ENCODE measurements at places on chromosomes 2 and 18.

GRCh38 chr18:2906704-2907549 lies 60.1 kb downstream of the EMILIN2 start:
- peak; percentile 21 for DNase-seq

- no peak for DNase-seq
Observed at GRCh38 chr18:9333441-9334328, 888 bp upstream of the TWSG1 start.

GRCh38 chr18:74286106-74286855 lies 5.5 kb downstream of the CYB5A start:
- DNase-seq, result no peak

DNA sequence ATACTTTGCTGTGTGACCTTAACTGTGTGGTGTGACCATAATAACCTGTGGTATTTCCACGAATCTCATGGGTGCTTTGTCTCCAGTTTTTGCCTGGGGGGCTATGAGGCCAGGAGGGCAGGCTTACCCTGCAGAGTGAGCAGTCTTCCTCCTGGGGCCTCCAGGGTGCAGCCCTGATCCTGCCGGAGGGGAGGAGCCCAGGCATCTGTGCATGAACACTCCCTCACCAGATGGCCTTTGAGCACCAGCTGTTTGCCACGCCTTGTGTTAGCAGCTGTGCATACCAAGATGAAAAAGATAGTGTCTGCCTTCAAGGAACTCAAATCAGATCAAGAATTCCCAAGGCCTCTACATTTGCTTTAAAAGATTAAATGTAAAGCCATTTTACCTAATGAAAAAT lies 75.0 kb upstream of the RBM44 start:
- DNase-seq, result no peak

GRCh38 chr2:47006374-47007222 lies 91.0 kb upstream of the MCFD2 start:
- no peak for DNase-seq

GRCh38 chr2:156841321-156841720 lies 405.1 kb downstream of the GPD2 start:
- DNase-seq, result no peak

GRCh38 chr2:214410918-214411554 lies at the start of gene VWC2L:
Gene VWC2L (plus strand): TSS chr2:214411054. CDS start chr2:214414194, 3,140 bp downstream.
- no peak for DNase-seq

DNA sequence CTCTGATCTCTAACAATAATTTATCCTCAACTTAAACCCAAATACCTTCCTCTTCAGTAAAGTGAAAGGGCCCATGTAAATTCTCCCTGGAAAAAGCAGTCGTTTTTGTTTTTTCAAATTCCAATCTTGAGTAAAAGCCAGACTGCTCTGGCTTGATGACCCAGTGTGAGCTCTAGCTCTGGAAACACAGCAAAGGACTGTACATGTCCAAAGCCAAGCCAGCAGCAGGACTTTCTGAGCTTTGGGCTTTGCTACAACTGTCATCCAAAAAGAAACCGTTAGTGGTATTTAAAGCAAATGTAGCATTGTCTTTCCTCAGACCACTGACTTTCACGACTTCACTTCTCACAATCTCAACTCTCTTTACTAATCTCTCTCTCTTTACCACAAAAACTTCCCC lies 25.4 kb downstream of the SH3YL1 start:
- DNase-seq, result no peak

DNA sequence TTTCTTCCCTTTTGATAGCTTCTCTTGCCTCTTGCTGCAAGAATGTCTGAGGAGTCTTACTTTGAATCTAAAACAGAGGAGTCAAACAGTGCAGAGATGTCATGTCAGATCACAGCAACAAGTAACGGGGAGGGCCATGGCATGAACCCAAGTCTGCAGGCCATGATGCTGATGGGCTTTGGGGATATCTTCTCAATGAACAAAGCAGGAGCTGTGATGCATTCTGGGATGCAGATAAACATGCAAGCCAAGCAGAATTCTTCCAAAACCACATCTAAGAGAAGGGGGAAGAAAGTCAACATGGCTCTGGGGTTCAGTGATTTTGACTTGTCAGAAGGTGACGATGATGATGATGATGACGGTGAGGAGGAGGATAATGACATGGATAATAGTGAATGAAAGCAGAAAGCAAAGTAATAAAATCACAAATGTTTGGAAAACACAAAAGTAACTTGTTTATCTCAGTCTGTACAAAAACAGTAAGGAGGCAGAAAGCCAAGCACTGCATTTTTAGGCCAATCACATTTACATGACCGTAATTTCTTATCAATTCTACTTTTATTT lies 133.5 kb upstream of the CDCA7 start:
- DNase-seq, result no peak

GRCh38 chr2:110994250-110994961 lies 126.3 kb upstream of the BCL2L11 start:
- no peak for DNase-seq

GRCh38 chr2:85601771-85602475 lies 575 bp downstream of the TMEM150A start:
- DNase-seq, result no peak

GRCh38 chr2:118521272-118521671 lies 326.2 kb downstream of the EN1 start:
- DNase-seq, result no peak

DNA sequence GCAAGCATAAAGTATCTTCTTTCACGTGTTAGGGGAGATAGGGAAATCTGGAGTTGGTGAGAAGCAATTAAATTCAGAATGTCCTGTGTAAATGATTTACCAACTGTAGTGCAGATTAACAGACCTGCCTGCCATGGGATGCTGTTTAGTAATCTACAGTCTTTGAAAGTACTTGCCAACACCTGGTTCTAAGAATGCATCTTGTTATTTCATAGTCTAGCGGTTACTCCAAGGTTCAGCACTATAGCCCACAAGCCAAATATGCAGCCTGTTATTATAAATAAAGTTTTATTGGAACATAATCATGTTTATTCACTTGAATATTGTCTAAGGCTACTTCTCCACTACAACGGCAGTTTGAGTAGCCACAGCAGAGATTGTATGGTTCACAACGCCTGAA lies 100.8 kb downstream of the OSBPL6 start:
- DNase-seq, result no peak

DNA sequence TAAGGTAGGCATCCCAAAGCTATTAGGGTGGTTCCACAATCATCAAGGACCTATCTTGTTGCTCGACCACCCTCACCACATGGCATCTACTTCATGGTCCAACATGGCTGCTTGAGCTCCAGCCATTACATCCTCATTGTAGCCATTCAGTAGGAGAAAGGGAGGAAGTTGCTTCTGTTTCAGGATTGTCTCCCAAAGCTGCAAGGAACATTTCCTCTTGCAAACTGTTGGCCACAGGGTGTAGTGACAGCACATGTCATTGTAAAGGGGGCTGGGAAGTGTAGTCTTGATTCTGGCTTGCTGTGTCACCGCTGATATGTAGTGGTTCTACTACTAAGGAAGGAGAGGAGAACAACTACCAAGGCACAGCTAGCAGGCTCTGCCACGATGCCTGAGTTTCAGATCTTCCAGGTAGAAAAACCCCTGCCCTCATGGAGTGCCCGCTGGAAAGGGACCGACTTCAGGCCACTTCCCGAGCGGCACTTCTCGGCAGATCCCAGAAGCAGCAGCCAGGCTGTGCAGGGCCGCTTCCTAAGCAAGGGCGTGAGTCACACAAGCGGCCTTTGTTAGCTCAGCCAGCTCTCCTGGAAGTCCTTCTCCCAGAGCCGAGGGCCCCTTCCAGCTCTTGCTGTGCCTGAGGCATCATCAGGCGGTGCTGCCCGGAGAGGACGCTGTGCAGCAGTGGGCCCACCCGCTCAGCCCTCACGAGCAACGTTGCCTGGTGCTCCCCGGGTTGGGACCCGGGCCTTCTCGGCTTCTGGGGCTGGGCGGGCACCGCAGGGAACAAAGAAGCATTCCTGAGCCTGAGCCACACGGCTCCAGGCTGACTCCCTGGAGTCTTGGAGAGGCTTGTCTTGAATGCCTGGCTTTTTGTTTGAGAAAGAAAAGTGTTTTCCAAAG lies 58.2 kb downstream of the HS6ST1 start:
- DNase-seq, result no peak

DNA sequence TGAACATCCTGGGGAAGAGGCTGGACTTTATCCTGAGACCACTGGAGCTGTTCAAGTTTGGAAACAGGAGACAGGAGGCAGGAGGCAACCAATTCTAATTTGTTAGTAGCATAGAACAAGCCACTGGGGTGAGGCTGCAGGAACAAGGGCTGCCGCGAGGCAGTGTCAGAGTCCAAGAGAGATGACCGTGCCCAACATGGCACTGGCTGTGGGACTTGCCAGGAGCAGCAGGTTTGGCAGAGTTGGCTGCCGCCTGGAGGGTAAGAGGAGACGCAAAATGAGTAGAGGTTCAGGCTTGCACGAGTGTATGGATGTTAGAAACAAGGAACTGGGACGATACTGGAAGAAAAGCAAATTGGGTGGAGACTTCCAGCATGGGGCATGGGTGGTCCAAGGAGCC lies 168.5 kb downstream of the TPGS2 start:
- no peak for DNase-seq

DNA sequence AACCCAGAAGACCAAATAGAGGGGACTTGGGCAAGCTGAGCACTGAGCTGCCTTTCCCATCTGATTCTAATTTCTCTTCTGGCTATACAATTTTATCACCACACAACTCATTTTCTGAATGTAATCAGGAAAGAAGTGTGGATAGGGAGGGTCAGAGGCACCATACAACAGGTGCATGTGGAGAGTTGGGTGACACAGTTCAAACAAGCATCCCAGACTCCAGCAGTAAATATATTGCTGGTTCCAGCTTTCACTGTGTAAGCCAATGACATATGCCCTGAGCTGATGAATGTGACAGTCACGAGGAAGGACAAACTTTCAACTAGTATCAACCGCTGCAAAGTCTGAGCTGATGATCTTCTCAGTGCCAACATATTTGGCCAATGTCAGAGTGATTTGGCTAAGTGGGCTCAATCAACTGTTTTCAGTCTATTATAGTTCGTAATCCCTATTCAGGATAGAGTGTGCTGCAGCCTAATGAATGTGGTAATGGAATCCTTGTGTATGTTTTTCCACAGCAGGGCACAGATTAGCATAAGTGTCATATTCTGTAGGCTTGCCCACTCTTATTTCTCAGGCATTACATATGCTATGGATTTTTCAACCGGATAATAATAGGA lies 109.9 kb upstream of the MEIS1 start:
- no peak for DNase-seq

DNA sequence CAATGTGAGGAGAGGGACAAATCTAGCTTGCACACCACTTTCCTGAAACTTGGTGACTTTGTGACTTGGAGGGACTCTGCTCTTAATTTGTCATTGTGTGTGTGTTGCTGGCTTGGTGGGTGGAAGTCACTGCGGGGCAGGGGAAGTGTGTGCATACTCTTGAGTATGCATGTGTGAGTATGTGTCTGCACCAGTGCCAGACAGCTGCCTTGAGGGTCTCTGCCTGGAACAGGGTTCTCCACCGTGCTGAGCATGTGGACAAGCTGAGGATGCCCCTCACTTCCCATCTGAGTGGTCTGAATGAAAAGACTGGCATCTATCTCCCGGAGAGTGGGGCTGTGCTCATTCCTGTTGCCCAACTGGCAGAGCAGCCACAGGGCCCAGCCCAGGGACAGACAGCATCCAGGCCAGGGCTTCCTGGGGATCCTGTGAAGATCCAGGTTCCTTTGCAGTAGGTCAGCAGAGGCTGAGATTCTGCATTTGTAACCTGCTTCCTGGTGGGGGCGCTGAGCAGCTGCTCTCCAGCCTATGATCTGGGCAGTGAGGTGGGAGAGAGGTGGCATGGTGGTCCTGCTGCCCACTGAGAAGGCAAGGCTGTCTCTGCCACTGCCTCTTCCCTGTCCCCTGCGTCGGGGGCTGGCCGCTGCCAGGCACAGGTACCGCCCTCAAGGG lies 138.9 kb upstream of the HAAO start:
- DNase-seq, result no peak

GRCh38 chr2:236959036-236959435 lies 126.7 kb upstream of the COPS8 start:
- DNase-seq, result no peak

DNA sequence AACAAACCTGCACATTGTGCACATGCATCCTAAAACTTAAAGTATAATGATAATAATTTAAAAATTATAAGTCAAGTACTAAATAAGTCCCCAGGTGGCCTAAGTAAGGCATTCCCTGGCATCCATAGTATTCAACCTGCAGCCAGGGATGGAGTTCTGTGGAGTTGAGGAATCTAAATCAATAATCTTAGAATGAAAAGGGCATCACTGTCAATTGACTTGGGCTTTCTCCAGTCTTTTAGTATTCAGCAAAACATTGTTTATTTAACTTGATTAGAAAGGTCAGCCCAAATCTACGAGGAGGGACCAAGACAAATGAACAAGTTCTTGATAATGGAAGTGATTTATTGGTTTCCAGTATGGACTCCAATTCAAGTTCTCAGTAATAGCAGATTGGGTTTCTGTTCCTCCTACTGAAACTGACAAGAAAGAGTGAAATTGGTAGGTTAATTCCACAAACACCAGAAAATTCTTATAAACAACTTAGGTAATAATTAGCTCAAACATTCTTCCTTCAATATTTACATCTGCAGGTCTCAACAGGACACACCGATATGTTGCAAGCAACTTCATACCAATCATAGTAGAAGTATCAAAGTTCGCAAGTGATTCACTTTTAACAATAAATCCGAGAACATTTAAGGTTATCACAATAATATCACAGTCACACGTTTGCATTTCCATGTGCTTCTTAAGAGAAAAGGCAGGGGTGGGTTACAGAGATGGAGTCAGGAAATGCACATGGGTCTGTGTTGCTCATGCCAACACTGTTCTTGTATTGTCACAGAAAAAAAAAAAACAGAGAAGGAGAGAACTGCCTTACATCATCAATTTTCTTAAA lies 51.7 kb upstream of the EHBP1 start:
- no peak for DNase-seq

DNA sequence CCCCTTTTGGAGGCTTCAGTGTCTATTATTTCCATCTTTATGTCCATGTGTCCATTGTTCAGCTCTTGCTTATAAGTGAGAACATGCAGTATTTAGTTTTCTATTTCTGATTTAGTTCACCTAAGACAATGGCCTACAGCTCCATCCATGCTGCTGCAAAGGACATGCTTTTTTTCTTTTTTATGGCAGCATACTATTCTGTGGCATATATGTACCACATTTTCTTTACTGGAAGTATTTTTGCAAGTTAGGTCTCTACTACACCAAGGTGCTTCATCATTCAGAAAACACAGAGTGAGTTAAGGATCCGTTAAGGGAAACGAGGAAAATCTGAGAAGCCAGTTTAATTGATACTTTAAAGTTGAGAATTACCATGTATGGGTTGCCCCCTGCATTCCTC lies 297.2 kb downstream of the CDCA7 start:
- no peak for DNase-seq

- DNase-seq, result peak; percentile 53
Observed at GRCh38 chr2:54522624-54523281, 66.6 kb downstream of the SPTBN1 start.

- no peak for DNase-seq
Observed at GRCh38 chr2:68418855-68419254, 48.2 kb downstream of the FBXO48 start.

DNA sequence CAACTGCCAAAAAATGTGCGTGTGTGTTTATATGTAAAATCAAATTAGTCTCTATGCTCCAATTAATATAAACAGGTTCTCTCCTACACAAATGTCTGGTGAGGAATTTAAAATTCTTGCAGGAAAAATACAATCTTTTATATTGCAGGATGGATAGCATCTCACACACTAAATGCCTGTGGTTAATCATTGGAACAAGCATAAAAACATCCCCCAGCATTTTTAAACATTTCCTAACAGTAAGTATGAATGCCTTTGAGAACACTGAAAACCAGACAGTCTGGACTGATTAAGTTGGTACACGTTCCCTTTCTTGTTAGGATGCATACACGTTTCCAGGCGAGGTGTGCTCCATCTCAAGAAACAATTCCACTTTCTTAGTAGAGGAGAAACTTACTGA lies 29.9 kb upstream of the PDE1A start:
- DNase-seq, result no peak

Data from activated CD4-positive, alpha-beta T cell treated with anti-CD3 and anti-CD28 coated beads, Interleukin-2, amount 50 U/mL, for 4 hours (primary cell).